ENCODE measurements at places on chromosomes 7 and 10.

- DNase-seq: no peak
Observed at GRCh38 chr7:74412056-74412455, 41.6 kb upstream of the GTF2IRD1 start.

- DNase-seq: no peak
Observed at GRCh38 chr7:80827239-80827633, 91.6 kb downstream of the SEMA3C start.

DNA sequence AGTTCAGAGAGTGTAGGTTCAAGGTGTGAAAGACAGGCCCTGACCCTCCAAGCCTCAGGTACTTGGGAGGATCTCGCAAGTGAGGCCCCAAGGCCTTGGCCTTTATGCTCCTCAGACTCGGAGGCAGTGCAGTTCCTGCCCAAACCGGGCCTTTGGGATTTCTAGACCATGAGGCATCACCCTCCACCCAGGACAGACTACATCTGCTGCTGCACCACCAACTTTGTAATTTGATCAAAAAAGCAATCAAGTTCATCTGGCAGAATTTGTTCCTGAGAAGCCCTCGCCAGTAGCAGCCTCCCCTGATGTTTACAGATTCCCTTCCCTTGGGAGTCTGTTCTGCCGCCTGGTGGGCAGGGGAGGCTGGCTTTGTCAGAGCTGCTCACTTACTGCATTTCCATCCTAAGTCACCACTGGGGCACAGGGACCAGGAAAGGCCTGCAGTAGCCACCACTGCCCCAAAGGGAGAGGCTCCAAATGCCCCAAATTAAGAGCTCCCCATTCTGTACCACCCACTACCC, 2.1 kb downstream of the CAMK2G start:
- DNase-seq: no peak

GRCh38 chr10:62527019-62527827, 153.1 kb downstream of the ZNF365 start:
- DNase-seq: no peak

GRCh38 chr7:44159824-44160630, 18.9 kb upstream of the MYL7 start:
- DNase-seq: no peak

DNA sequence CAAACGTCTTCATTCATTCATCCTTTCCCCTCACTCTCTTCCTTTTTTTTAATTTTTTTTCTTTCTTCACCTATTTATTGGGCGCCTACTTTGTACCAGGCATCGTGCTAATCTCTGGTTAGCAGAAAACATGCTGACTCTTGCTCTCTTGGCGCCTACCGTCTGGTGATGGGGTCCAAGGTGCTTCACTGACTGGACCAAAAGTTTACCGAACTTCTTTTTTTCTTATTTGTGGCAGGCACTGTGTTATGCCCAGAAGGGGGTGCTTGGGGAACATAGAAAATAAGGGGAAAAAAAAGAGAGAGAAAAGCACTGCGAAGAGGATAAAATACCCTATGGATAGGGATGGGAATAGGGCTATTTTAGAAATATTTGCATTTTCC, 505 bp upstream of the FAM204A start:
- no peak for DNase-seq

DNA sequence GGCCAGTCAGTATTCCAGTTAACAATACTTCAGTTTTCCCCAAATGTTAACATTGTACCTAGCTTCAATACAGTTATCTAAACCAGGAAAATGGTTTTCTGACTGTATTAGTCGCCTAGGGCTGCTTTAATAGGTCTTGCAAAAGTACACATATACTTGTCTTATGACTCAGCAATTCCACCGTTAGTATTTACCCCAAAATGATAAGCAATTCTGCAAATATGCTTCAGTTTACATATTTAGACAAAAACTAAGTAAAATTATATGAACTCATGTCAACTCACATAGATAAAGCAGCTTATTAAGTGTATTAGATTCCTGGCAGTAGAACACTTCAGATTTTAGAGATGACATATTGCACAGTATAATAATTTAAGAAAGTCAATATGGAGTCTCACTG, 363.3 kb downstream of the ARL4A start:
- no peak for DNase-seq

GRCh38 chr10:114033566-114033965, 10.1 kb upstream of the ADRB1 start:
- DNase-seq: no peak

DNA sequence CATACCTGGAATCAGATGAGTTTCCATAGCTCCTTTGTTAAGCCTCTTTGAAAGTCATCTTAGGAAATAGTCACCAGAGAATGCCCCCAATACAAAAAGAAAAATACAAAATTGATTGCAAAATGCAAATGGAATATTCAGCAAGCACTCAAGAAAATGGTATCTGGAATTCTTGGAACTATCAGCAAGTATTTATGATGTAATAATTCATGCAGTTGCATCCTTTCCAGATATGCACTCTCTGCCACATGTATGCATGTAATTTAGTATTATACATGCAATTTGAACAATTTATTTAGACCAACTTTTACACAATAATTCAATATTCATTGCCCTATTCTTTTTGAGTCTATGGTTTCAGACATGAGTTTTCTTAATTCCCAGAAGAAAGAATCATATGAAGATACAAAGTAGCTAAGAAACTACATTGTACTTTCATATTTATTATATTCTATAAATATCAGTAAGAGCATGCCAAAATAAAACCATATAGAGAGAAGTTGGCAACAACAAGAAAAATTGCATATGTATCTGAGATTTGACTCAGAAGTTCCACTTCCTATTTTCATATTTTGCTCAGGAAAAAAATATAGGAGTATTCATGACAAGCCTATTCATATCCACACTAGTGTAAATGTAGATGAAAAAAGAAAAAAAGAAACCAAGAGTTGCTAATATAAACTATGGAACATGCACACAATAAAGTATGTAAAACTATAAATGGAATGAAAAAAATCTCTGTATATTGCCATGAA, 338.5 kb downstream of the SEMA3D start:
- no peak for DNase-seq

GRCh38 chr10:71419002-71419540, 22.4 kb downstream of the CDH23 start:
- no peak for DNase-seq

DNA sequence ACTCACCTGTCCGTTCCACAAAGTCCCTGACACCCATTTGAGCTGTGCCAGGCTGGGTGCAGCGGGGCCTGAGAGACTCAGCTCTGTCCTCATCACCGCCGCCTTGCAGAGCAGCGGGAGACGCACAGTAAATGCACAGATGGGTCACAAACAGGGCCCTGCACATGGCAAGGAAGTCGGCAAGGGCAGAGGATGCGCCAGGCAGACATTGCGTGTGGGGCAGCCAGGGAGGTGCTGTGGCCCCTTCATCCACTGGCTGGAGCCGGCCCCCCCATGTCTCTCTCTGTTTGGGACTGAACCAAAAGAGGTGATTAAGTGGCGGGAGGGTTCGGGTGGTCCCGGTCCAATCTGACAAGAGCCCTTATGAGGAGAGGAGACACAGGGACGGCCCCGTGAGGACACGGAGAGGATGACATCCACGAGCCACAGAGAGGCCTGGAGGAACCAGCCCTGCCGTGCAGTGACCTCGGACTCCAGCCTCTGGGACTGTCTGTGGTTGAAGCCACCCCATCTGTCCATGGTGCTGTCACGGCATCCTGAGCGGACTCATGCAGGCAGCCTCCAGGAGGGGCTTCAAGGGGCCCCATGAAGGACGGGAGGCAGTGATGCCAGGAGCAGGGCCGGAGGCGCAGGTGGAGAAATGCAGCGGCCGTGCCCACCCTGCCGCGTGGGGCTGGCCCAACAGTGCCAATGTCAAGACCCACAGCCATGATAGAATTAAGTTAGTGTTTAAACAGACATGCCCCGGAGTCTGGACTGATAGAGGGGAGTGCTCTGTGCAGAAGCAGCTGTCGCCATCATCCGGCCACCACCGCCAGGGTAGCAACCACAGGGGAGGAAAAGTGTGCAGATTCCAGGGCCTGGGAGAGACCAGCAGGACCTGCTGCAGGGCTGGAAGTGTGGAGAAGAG, 28.4 kb upstream of the FOXL3 start:
- DNase-seq: no peak

DNA sequence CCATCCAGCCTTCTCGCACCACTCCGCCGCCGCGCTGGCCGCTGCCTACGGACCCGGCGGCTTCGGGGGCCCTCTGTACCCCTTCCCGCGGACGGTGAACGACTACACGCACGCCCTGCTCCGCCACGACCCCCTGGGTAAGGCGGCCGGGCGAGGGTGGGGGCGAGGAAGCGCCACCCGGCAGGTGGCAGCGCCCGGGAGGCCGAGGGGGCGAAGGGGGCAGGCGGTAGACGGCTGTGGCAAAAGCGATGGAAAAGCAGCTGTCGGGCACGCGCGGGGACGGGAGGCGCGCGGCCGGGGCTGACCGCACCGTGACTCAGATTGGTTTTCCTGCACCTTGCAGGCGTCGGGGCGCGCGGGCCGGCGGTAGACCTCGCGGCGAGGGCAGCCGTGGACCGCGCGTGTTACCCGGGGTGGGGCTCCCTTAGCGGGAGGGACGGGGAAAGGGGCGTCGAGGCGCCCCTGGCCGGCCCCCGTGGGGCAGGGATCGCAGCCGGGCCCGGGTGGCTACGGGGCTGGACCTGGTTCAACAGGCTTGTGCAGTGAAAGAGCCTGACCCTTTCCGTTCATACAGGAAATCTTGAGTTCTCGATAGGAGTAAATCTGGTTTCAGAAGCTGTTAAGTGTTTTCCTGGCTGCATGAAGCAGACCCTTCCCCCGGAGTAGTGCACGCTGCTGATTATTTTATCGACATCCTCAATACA, 608 bp downstream of the HHEX start:
- no peak for DNase-seq

- peak; percentile 58 for DNase-seq
Observed at GRCh38 chr10:27155066-27155754, at the start of gene MASTL. Gene MASTL (plus strand): TSS chr10:27155352. CDS start chr10:27155427, 75 bp downstream.

DNA sequence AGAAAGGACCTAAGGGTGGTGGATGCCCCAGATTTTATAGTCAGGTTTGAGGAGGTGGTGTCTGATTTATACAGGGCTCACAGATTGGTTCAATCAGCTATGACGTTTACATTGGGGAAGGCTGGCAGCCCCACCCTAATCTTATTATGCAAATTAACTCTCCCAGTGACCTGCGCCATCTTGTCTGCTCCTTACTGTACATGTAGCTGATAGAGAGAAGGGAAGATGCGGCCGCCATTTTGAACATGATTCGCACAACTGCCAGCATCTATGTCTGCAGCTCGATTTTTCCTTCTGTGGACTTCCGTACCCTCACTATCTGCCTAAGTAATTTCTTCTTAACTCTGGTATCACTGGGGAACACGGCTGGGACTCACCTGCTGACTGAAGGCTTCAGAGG, 619.0 kb upstream of the DPP6 start:
- DNase-seq: no peak

- no peak for DNase-seq
Observed at GRCh38 chr7:114133717-114134116, 214.9 kb upstream of the PPP1R3A start.

GRCh38 chr7:1885465-1886226, 215.6 kb downstream of the ELFN1 start:
- no peak for DNase-seq

DNA sequence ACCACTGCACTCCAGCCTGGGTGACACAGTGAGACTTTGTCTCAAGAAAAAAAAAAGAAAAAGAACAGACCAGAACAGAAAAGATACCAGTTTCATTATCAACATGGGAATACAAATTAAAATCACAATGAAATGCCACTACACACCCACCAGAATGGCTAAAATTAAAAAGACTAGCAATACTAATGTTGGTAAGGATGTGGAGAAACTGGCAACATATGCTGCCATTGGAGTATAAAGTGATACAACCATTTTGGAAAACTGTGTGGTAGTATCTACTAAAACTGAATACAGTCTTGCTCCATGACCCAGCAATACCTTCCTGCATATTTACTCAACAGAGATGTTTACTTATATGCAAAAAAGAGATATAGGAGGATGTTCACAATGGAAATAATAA, 2.9 kb upstream of the RRP12 start:
- no peak for DNase-seq

- no peak for DNase-seq
Observed at GRCh38 chr10:17383801-17384555, 70.4 kb downstream of the ST8SIA6 start.
